ENCODE measurements at places on chromosomes 7 and 10. TPM values are rescaled to one million over a fixed set of nuclear protein-coding genes. Genes with fewer than 3 reads are reported as not detected.

The CREB5 gene
- 1.8 TPM for total RNA-seq

The SLC26A5 gene
- not detected for total RNA-seq

DNA sequence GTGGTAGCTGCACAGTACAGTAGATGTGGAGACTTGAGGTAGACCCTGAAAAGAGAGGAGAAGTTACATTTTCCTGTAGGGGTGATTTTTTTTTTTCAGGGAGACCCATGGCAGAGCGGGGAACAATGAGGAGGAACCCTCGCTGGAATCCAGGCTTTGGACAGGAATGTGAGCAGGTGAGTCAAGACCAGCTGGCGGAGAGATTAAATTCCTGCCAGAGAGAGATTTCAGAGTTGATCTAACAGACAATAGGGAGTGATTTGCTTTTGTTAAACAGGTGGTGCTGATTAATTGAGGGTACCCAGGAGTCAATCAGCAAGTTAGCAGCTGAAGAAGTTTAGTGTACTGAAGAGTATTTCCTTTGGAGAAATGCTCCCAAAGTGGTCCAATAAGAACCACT lies 41.6 kb upstream of the MINDY3 start:
- no peak for DNase-seq

DNA sequence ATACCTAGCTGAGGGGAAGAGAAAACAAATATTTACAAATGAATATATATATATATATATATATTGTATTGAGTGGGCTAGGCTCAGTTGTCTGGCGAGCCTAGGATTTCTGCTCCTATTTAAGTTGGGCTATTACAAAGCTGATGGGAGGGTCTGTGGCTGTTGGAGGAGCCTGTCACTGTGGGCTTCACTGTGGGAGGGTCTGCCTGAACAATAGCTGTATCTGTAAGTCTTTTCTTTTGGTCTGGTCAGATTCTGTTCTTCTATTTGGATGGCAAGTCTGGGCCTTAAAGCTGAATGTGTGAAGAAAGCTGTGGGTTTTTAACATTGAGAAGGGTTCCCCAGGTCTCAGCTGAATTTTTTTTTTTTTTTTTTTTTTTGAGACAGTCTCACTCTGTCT lies 220.6 kb upstream of the LYZL1 start:
- DNase-seq = no peak

GRCh38 chr10:32629910-32630309 lies 184.0 kb downstream of the CCDC7 start:
- no peak for DNase-seq

- no peak for DNase-seq
Measured at GRCh38 chr7:2010551-2011265, 222.0 kb downstream of the MAD1L1 start.

DNA sequence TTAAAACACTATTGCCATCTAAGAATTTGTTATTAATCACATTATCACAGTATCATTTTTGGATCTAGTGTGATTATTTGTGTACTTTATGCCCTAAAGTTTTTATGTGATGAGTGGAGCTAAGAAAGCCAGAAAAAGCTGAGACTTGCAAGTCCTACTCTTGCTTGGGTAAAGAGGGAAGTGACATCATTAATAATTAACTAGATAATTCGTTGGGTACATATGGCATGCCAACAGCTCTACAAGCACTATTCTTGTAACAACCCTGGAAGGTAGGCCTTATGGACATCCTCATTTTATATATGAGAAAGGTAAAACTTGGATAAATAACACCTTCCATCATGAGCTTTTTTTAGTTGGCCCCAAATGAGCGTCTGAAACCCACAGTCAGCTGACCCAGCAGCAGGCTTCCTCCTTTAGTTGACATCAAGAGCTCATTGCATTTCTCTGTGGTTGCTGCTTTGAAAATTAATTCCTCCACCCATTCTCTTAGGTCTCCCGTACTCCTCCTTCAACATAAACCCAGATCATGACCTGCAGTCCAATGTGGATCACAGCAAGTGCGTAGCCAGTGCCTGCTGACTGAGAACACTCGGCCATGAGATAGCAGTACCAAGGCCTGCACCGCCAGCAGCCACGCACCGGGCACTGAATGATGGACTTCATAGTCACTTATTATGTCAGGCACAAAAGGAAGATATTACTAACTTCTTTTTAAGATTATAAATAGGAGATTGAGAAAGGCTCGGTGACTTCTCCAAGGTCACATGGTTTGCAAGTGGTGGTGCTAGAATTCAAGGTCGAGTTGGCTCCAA lies 292.0 kb upstream of the AOAH start:
- DNase-seq = no peak
